ENCODE measurements at places on chromosomes 16 and 17.

DNA sequence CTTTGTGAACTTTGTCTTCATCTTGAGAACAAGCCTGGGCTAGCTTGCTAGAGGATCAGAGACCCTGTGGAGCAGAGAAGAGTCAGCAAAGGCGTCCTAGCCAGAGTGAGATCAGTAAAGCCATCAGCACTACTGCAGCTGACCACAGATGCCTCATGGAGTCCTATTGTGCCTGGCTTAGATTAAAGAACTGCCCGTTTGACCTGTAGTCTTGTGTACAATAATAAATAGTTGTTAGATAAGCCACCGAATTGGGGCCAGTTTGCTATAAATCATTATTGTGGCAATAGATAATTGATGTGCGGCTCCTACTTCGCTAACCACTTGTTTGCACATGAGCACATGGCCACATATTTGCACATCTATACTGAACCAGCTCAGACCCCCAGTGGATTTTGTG lies 103.0 kb downstream of the CYLD start:
- no peak for DNase-seq

- no peak for DNase-seq
Observed at GRCh38 chr16:27980919-27981700, 82.4 kb downstream of the GSG1L start.

GRCh38 chr16:81920498-81920897 lies 90.8 kb downstream of the SDR42E1 start:
- DNase-seq, result no peak

DNA sequence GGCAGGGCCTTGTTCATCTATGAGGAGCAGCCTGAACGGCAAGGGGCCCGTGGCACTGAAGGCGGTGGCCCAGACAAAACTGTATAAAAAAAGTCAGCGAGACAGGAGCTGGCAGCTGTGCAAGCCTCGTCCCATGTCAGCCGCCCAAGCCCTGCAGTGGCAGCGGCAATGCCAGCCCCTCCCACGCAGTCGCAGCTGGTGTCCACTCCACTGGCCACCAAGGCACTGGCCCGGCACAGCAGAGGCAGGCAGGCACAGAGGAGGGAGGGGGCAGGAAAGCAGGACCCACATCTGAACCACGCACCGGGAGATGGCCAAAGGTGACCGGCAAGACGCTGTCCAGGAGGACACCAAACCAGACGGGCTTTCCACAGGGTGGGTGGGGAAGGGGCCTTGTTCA lies 15.9 kb upstream of the C16orf95 start:
- DNase-seq, result no peak

DNA sequence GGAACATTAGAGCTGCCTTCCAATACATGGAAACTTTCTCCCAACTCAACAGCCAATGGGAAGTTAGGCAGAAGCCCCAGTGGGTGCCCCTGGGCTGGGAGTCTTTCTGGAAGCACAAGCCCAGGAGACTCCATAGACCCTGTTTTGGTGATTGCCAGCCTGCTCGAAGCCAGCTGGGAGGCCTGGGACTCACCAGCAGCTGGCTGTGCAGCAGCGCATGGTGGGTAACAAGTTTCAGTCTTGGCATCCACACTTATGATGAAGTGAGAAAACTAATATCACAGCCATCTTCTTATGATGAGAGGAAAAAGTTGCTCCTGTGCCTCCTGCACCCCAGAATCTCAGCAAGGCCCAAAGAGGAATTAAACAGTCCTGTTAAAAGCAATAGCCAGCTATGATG lies 522.5 kb upstream of the CDH5 start:
- DNase-seq, result no peak

- no peak for DNase-seq
Observed at GRCh38 chr17:50627782-50628601, 6.7 kb upstream of the ABCC3 start.

- no peak for DNase-seq
Observed at GRCh38 chr17:62823111-62823893, 15.2 kb upstream of the MARCHF10 start.

DNA sequence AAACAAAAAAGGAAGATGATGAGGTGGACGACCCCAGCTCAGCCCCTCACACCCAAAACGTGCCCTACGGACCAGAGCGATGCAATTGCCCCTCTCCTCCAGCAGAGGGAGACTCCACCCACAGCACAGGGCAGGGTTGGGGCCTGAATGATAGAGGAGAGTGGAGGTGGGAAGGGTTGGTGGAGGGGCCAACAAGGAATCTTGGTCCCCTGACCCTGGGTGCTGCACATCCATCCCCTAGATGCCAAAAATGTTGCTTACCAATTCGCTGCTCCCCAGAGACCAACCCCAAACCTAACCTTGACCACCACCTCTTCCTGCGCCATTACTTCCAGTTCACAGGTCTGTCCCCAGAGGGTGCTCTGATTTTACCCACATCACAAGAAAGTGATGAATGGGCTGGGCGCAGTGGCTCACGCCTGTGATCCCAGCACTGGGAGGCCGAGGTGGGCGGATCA lies 12.9 kb downstream of the P2RX5 start:
- DNase-seq, result peak; percentile 43

- DNase-seq, result no peak
Observed at GRCh38 chr16:3610698-3611145, 684 bp downstream of the SLX4 start.

DNA sequence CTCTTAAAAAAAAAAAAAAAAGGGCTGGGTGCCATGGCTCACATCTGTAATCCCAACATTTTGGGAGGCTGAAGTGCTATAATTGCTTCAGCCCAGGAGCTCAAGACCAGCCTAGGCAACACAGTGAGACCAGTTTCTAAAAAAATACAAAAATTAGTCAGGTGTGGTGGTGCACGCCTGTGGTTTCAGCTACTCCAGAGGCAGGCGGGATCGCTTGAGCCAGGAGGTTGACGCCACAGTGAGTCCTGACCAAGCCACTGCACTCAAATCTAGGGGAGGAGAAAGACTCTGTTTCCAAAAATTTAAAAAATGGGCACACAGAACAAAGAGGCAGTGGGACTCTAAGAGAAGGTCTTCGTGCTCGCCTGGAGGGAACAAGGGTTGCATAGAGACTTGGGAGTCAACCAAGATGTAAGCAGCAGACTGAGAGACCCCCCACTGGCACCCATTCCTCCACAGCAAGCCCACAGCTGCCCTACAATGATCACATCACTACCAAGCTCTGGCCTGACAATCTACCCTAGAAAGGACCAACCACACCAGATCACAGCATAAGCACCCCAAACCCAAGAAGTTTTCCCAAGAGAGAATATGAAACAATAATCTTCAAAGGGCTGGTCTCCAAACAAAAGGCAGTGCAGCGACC lies 121.6 kb downstream of the ANKRD11 start:
- no peak for DNase-seq

- DNase-seq, result no peak
Observed at GRCh38 chr16:89038221-89038721, 55.4 kb upstream of the ACSF3 start.

- DNase-seq, result no peak
Observed at GRCh38 chr17:64547319-64547718, 40.5 kb downstream of the CEP95 start.

- peak; percentile 54 for DNase-seq
Observed at GRCh38 chr17:74454197-74455024, 12.0 kb upstream of the CD300A start.

DNA sequence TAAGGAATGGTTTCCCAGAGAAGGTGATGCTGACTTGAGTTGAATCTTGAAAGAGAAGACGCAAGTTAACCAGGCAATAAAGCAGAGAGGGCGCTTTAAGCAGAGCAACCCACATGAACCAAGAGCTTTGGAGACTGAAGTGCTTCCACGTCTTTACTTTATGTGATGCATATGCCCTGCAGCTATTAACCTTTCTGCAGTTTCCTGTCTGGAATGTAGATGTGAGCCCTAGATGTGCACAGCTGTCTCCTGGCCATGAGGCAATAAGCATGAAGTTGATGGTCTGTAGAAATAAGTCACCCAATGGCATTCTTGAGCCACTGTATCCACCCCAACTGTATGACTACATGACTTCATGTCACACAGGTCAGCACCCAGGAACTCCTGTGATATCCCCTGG lies 5.7 kb upstream of the CHST4 start:
- DNase-seq, result no peak

DNA sequence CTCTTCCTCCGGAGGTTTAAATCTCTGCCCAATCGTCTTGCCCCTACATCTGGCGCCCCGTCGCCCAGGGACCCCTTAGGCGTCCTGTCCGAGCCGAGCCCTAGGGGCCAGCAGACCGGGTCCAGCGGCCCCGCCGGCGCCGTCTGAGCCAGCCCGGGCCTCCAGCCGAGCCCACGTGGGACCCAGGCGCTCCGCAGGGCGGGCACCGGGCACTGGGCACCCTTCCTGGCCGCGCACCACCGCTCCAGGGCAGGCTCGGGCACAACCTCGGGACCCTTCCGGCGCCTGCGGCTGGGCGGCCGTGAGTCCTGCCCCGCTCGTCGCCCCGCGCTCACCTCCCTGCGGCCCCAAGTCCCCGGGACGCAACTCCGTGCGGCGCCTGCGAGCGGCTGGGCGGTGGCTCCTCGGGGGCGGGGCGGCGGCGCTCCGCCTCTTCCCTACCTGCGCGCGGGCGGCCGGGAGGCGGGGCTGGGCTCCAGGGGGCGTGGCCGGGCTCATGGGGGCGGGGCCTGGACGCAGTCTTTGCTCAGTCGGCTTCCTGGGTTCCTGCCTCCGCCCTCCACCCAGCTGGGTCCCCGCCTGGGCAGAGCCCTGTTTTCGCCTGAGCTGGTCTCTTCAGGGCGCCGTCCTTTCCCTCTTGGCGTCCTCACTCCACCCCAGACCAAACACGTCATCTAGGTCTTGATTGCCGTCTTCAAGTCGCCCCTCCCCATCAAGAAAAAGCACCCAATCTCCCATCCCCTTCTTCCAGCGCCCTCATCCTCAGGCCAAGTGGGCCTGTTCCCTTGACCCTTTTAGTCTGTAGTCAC lies at the start of gene RHBDF2:
TSS of gene RHBDF2 (minus strand) at position 406 of the 809 bp plus-strand sequence. CDS start 19,899 bp downstream, outside the sequence.
- DNase-seq, result peak; percentile 95

All from activated gamma-delta T cell treated with anti-CD3 and anti-CD28 coated beads, Interleukin-2, amount 50 U/mL, for 16 hours (primary cell).